ENCODE measurements at places on chromosomes 5 and 9.

- DNase-seq: no peak
Observed at GRCh38 chr5:167307042-167307441, 984.4 kb upstream of the WWC1 start.

GRCh38 chr5:178398901-178399700, 166.5 kb upstream of the PHYKPL start:
- DNase-seq: no peak

GRCh38 chr9:109082091-109082620, 37.6 kb downstream of the TMEM245 start:
- DNase-seq: no peak

- no peak for DNase-seq
Observed at GRCh38 chr5:53373451-53374158, 106.8 kb upstream of the FST start.

DNA sequence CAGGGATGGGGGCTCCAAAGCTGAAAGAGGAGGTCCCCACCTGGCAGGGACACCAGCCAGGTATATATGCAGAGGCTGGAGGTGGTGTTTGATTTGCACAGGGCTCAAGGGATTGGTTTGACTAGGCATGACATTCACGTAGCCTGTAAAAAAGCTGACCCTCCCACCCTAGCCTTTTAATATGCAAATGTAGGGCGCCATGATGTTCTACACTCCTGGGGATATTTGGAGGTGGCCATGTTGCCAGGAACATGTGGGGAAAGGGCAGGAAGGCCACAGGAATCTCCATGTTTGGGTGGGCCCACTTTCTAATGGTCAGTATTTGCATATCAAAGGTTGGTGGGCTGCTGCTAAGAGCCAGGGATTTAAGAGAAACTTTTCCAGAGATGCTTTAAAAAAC, 12.0 kb upstream of the THG1L start:
- no peak for DNase-seq

GRCh38 chr5:41065691-41066335, 5.3 kb downstream of the MROH2B start:
- no peak for DNase-seq

- DNase-seq: no peak
Observed at GRCh38 chr9:131813116-131813515, 73.2 kb upstream of the RAPGEF1 start.

GRCh38 chr5:87551911-87552310, 139.2 kb upstream of the CCNH start:
- DNase-seq: no peak

- DNase-seq: no peak
Observed at GRCh38 chr5:9716838-9717281, 86.7 kb upstream of the TAS2R1 start.

DNA sequence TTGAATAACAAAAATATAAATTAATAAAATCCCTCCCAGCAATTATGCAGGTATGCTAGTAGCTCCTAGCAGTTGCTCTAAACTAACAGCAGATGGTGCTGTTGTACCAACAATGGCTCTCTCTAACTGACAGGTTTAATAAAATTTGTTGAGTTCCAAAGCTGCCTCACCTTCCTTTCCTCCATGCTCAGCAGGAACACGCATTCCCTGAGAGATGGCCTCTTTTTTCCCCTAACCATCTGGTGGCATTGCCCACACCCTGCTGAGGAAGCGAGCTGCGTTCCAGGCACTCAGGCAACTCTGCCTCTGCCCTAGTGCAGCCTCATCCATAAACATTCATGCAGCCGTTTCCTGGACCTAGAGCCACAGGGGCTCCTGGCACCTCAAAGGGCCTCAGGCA, 106.2 kb downstream of the KLHL3 start:
- no peak for DNase-seq

DNA sequence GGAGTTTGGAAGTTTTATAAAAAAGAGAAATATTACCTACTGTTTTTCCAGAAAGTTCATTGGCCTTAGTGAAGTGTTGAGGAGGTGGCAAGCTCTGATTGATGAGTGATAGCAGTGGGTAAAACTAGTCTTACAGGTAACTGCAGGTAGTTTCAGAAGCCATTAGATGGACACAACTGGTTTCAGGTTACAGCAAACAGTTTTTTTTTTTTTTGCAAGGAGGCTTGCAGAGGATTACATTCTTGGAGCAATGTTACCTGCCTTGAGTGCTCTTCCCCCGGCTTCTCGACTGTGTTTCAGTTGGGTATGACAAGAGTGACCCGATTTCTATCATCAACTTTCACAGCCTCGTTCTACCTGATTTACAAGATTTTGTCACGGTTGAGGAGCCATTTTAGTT, 333.4 kb downstream of the YTHDC2 start:
- no peak for DNase-seq

- DNase-seq: no peak
Observed at GRCh38 chr9:134928436-134929192, 10.9 kb upstream of the FCN1 start.

DNA sequence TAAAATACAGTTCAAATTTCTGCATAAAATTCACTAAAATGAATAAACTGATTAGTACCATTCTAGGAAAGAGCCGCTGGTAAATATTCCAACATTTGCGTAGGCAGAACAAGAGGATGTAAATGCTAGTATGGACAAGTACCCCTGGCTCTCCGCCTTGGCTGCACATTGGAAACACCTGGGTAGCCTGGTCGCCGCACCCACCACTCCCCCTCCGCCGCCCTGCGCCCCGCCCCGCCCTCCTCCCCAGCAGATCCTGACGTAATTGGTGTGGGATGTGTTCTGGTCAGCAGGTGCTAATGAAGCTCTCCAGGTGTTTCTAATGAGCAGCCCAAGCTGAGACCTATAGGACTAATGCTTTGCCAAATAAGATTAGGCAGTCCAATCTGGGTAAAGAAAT, 225.7 kb downstream of the FRMD3 start:
- DNase-seq: no peak

DNA sequence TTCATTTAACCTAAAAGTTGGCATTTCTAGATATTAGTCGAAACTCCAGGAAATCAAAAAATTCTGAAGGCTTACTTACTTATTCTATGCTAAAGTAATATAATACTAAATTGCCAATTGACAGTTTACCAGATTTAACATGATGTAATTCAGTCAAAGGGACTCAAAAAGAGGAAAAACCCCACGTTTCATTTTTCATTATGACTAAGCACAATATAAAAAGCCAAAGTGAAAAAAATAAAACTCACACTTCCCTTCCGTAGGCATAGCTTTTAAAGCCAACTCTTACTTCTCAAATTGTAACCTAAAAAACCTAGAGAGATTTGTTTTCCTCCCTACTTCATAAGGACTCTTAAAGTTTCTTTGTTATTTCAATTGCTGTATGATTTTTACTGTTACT, 146.6 kb downstream of the RAPGEF6 start:
- no peak for DNase-seq

DNA sequence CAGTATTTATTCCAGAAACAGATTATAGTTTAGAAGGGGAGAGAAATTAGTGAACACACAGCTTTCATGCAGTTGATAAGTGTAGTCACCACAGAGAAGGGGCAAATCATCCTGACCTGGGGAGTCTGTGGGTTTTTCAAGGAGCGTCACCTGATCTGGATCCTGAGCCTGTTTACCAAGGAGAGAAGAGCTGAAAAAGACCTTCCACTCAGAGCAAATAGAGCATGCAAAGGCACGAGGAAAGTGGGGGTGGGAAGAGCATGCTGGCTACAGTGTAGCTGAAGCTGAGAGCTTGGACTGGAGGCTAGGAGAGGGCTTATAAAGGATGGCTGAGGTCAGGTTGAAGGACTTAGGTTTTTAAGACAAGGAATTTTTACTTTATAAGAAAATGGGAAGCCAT, 30.4 kb downstream of the ACO1 start:
- DNase-seq: no peak

GRCh38 chr9:105127863-105128220, 116.6 kb upstream of the SLC44A1 start:
- DNase-seq: no peak

DNA sequence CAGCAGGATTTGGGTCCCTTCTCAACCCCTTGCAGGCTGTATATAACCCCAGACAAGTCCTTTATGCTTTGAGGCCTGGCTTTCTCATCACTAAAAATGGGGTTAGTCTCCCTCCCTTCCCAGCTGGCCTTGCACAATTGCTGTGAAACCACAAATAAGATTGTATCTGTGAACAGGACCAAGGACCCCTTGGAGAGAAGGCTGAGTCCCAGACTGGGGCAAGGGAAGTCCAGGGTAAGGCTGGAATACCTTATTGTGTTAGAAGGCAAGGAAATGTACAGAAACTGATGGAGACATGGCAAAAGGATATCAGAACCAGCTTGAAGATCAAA, 11.4 kb downstream of the MACROH2A1 start:
- DNase-seq: no peak

DNA sequence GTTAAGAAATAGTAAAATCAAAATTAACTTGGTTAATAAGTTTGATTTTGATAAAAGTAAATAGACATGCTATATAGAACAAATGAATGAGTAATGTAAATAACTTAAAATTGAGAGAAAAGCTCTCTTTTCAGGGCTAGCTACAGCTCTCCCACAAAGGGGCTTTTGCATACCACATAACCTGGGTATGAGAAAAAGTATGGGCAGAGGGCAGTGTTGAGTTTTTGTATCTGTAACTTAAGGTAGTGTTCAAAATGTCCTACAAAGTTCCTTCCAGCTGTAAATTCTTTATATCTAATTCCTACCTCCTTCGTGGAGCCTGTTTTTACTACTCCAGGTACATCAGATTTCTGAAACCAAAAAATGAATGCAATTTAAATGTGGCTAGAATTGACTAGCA, 18.9 kb upstream of the TTC33 start:
- DNase-seq: no peak

- no peak for DNase-seq
Observed at GRCh38 chr5:128974567-128974966, 9.3 kb downstream of the SLC27A6 start.

DNA sequence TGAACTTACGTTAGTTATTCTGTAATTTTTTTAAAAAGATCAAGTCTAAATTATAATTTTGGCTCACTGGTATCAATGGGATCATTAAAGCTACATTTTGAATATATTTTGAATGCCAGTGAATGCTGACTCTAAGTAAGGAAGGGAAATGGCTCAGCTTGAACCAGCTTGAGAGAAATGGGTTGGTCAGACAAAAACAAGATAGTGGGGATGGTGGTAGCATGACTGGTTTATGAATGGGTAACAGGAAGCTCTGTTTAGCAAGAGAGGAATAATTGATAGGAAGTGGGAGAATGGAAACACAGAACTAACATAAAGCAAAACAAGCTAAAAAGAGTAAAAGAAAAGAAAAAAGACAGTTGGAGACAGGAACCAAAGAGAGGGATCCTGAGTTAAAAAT, 220.2 kb downstream of the ADAMTS6 start:
- DNase-seq: no peak

- no peak for DNase-seq
Observed at GRCh38 chr5:36689225-36689624, 82.8 kb downstream of the SLC1A3 start.

DNA sequence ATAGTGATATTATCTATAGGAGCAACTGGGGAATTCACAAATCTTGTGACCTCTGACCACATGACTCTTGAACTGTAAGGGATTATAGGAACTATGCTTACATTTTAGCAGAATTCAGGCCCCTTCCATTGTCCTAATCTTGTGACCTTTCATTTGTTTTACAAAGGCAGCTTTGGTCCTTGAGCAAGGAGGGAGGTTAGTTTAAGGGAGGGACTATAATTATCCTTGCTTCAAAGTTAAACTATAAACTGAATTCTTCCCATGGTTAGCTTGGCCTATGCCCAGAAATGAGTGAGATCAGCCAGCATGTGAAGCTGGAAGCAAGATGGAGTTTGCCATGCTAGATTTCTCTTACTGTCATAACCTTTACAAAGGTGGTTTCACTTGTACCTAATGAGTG, 51.2 kb downstream of the TARS1 start:
- no peak for DNase-seq

DNA sequence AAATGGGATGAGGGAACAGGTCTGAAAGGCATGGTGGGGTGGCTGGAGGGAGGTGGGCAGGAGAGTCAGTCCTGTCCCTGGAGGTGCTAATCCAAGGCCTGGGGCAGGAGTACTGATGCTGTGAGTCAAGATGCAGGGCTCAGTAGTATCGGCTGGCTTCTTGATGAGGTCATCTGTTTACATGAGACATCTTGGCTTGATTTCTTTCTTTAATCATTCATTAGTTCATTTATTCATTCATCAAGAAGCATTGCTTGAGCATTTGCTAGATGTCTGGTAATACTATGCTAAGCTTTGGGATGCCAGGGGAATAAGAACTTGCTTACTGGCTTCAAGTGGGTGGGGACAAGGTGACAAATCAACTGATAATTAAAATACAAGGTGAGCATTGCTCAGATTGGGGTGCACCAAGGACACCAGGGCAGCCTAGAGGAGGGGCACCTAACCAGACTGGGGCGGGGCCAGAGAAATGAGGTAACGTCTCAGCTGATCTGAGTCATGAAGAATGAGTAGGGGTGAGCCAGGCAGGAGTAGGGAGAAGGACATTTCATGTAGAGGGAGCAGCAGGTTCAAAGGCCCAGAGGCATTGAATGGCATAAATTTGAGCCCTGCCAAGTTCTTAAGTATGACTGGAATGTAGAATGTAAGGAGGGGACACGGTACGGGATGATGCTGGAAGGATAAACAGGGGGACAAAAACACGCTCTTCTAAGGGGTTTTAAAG, 88.8 kb downstream of the EGFLAM start:
- no peak for DNase-seq

- DNase-seq: no peak
Observed at GRCh38 chr5:132430746-132431145, 59.8 kb downstream of the IRF1 start.

DNA sequence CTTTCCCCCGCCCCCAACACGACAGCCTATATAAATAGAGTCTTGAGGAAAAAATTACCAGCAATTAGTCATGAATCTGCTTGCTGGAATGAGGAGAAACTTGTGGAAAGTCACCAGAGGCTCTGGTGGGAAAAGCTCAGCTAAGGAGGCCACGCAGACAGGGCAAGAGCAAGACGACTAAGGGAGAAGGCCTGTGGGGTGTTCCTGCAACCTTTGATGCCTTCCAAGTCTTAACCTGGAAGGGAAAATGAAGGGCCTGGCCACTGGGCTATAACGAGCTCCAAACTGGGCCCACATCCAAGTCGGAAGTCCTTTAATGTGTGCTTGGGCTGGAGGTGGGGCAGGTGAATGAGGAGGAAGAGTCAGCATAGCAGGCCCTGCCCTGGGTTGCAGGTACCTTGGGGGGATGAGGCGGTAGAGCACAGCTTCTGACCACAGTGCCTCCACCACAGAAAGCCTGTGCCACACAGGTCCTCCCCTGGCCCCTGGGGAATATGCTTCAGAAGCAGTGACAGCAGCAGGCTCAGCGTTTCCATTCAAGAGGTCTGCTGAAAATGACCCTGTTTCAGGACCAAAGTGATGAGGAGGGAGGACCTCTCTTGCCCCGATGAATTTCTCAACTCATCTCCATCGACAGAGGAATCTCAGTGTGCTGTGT, 92.8 kb upstream of the LRRTM2 start:
- no peak for DNase-seq
